ENCODE measurements at places on chromosomes 3 and 15.

DNA sequence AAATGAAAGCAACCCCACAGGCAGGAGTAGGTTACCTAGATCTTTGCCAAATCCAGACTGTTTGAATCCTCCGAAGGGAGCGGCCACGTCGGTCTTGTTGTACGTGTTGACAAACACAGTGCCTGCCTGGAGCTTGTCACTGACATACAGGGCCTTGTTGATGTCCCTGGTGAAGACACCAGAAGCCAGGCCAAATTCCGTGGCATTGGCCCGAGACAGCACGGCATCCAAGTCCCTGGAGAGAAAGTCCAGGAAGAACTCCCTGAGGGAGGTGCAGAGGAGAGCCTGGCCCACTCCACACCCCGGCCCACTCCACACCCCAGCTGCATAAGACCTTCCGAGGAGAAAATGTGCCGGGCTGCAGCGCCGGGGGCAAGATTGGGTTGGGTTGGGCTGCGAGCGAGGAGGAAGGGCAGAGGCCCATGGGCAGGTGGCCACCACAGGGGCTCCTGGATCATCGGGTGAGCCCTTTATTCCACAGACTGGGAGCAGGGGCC, 21.8 kb upstream of the SLC41A3 start:
- peak; percentile 5 for DNase-seq

DNA sequence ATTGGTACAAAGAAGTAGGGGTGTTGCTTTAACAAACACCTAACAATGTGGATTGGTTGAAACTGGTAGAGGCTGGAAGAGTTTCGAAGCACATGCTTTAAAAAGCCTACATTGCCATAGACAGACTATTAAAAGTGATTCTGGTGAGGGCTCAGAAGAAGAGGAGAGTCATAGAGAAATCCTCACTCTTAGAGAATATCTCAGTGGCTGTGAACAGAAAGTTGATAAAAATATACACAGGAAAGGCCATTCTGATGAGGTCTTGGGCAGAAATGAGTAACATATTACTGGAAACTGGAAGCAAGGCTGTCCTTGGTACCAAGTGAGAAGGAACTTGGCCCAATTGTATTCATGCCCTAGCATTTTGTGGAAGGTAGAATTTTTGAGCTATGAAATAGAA, 173.7 kb upstream of the CRBN start:
- DNase-seq = no peak

DNA sequence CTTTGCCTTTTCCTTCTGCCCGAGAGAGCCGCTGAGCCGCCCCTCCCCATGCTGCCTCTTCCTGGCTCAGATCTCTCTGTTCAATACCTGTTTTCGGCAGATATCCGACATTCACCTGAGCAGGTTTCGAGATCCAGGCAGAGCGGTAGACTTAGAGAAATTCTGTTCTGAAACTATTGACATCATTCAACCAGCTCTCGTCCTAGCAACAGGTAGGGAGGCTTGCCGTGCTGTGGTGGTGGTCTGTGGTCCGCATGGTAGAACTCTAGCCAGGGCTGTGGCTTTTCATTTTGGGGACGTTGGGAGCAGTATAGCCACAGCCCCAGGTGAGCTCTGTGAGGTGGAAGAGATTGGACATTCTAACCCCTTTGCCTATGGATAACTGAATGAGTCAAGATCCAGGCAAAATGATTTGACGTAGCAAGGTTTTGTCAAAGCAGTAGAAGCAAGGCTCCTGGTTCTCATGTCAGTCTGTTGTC, 810 bp downstream of the TMEM62 start:
- no peak for DNase-seq

DNA sequence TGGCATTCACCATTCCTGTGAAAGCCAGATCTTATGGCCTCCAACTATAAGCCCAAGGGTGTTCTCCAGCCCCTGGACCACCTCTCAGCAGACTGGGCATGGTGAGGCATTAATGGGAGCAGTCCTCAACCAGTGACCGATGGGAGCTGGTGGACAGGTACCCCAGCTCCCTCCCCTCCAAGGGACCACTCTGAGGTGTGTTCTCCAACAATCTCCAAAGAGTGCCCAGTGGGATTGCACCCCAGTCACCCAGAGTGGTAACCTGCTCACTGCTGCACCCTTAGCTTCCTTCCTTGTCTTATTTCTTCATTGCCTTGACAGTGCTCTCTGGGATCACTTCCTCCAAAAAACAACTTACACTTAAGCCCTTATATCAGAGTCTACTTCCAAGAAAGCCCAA, 8.2 kb upstream of the ITGA11 start:
- no peak for DNase-seq

DNA sequence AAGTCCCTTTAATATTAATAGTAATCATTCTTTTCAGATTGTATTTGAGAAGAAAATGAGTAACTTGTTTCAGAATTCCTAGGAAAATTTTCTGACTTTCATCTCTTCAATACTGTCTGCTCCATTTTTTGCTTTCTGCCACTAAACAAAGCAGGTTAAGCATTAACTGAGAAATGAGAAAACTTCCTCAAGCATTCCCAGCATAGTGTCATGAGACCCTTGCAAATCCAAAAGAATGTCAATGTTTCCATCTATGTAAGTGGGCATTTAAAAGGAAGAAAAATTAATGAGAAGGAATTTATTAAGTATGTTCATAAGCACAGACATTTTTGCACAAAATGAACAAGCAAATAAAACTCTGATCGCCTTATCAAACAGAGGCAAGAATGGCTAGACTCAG, 148.0 kb upstream of the STRIT1 start:
- DNase-seq = no peak

- no peak for DNase-seq
Measured at GRCh38 chr15:33907326-33907725, 61.0 kb upstream of the CHRM5 start.

DNA sequence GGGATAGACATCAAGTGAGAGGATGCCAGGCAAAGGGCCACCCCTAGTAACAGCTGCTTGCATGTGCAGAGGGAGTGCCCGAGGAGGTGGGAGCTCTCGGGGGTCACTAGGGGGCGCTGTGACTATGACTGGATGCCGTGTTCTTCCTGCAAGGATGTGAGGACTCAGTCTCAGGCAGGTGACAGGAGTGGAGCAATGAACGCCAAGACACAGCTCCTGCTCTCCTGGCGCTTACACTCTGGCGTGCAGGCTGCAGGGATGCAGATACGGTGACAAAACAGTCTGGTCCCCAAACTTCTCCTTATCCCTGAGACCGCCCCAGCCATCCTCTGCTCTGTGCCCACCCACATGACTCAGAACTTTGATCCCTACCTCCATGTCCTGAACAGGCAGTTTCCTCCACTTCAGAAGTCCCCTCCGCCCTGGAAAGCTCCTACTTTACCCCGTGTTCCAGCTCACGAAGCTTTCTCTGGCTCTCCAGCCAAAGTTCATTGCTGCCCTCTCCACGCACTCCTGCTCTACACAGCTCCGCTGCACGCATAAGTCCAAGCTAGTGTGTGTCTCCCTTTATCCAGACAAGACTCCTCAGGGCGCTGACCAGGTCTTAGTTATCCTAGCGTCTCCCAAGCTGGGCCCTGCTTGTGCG, 14.7 kb downstream of the RHOV start:
- peak; percentile 65 for DNase-seq
